ENCODE measurements at places on chromosomes 7 and 10. TPM values are rescaled to one million over a fixed set of nuclear protein-coding genes. Genes with fewer than 3 reads are reported as not detected.

The STK17A gene
- total RNA-seq: 301 TPM

The GPRIN2 gene
- not detected for total RNA-seq

The DMBT1 gene
- not detected for total RNA-seq

The CRTAC1 gene
- total RNA-seq: not detected

The CHCHD2 gene
- 283 TPM for total RNA-seq

The PAPOLB gene
- total RNA-seq: not detected

The HMX2 gene
- total RNA-seq: not detected

The NFE2L3 gene
- total RNA-seq: 0.43 TPM

The CDNF gene
- 2.3 TPM for total RNA-seq

The EBLN1 gene
- total RNA-seq: not detected

The OR6V1 gene
- not detected for total RNA-seq

The HTR5A gene
- total RNA-seq: not detected

The NPC1L1 gene
- total RNA-seq: not detected

The TRIL gene
- total RNA-seq: not detected

The HOGA1 gene
- not detected for total RNA-seq

The DKK1 gene
- not detected for total RNA-seq

The CNNM1 gene
- not detected for total RNA-seq

The PDK4 gene
- not detected for total RNA-seq

The GPR85 gene
- total RNA-seq: not detected

The ENTPD1 gene
- total RNA-seq: 0.69 TPM

The PIK3AP1 gene
- total RNA-seq: 5.7 TPM

The PARP12 gene
- total RNA-seq: 85.5 TPM

The CTAGE4 gene
- total RNA-seq: 0.27 TPM

The GPR26 gene
- not detected for total RNA-seq

The THSD7A gene
- total RNA-seq: not detected

The APBB1IP gene
- 36.4 TPM for total RNA-seq

The C10orf95 gene
- total RNA-seq: 0.31 TPM

The VAX1 gene
- total RNA-seq: not detected

The CYP2C8 gene
- total RNA-seq: not detected

The KCNH2 gene
- 0.90 TPM for total RNA-seq

The IL2RA gene
- total RNA-seq: 1.8 TPM

The CCT6A gene
- total RNA-seq: 40.9 TPM

The IKZF1 gene
- total RNA-seq: 248 TPM

The PPP1R3C gene
- not detected for total RNA-seq

The GNAT3 gene
- not detected for total RNA-seq

The SKIDA1 gene
- total RNA-seq: not detected

The ETV1 gene
- not detected for total RNA-seq

The CH25H gene
- total RNA-seq: 0.44 TPM

The CREB5 gene
- total RNA-seq: not detected

The SAMD9 gene
- total RNA-seq: 23.5 TPM

The NKX2-3 gene
- total RNA-seq: not detected

The OPALIN gene
- total RNA-seq: not detected

The GPR146 gene
- 5.0 TPM for total RNA-seq

The GIMAP6 gene
- total RNA-seq: 10.5 TPM

The DNAH11 gene
- total RNA-seq: 0.05 TPM

The PLEKHS1 gene
- not detected for total RNA-seq

The LRRD1 gene
- not detected for total RNA-seq

The SPDYE18 gene
- 0.81 TPM for total RNA-seq

The OR2A1 gene
- not detected for total RNA-seq

The MAGI2 gene
- total RNA-seq: not detected

The BMPER gene
- not detected for total RNA-seq

The EFCAB10 gene
- total RNA-seq: not detected

The SLC26A3 gene
- total RNA-seq: not detected

The HOXA13 gene
- total RNA-seq: not detected

The PRKG1 gene
- total RNA-seq: not detected

The ZNF727 gene
- total RNA-seq: not detected

The STEAP1B gene
- total RNA-seq: not detected

The SMNDC1 gene
- 44.8 TPM for total RNA-seq

The IL15RA gene
- total RNA-seq: 5.4 TPM
